ENCODE measurements at places on chromosomes 1 and 21.
A peak's percentile ranks its signal among the peaks of the same experiment; 100 is the strongest.

DNA sequence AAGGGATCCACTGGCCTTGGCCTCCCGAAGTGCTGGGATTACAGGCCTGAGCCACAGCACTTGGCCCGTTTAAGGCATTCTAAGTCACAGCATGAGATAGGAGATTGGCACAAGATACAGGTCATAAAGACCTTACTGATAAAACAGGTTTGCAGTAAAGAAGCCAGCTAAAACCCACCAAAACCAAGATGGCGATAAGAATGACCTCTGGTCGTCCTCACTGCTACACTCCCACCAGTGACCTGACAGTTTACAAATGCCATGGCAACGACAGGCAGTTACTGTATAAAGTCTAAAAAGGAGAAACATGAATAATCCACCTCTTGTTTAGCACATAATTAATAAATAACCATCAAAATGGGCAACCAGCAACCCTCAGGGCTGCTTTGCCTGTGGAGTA, 33.3 kb upstream of the RCC2 start:
- DNase-seq = no peak

DNA sequence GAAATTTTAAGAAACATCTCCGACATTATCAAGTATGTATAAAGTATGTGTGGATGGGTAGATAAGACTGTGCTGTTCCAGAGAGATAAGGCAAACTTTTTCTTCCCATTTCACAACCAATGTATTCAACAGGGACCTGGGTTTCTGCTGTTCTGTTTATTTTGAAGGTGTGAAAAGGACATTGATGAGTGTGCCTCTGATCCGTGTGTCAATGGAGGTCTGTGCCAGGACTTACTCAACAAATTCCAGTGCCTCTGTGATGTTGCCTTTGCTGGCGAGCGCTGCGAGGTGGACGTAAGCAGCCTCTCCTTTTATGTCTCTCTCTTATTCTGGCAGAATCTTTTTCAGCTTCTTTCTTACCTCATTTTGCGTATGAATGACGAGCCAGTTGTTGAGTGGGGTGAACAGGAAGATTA, 174.0 kb downstream of the CRB1 start:
- peak; percentile 27 for DNase-seq

- DNase-seq = no peak
Measured at GRCh38 chr1:153540394-153541361, at the start of gene S100A5. TSS of gene S100A5 (minus strand) at chr1:153540934. CDS start at chr1:153540191, 743 bp downstream.

GRCh38 chr1:170077926-170078325, 3.4 kb upstream of the KIFAP3 start:
- DNase-seq = no peak

GRCh38 chr1:83632906-83633305, 366.0 kb downstream of the TTLL7 start:
- DNase-seq = no peak

- no peak for DNase-seq
Measured at GRCh38 chr1:225461533-225462428, 33.9 kb upstream of the LBR start.

DNA sequence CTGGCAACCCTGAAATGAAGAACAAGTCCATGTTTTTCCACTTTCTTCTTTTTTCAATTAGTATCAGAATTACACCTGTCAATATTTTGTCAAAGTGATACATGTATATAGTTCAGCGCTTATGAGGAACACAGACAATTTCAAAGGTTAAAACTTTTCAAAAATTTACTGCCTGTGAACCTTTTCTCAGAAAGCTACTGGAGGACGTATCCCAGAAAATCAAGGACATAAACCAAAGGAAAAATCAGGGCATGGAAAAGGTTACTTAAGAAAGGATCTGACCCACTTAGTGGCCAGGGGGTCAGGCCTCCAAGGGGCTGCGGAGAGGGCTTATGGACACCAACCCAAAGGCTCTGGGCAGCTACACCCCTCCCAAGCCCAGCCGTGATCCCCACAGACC, 81.1 kb upstream of the ACTRT2 start:
- no peak for DNase-seq

DNA sequence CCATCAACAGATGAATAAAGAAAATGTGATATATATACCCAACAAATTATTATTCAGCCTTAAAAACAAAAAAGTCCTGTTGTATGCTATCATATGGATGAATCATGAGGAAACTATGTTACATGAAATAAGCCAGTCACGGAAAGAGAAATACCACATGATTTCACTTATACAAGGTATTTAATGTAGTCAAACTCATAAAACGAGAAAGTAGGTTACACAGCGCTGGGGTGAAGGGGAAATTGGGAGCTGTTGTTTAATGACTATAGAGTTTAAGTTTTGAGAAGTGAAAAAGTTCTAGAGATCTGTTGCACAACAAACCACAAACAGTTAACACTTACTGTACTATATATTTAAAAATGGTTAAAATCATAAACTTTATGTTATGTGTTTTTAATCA, 58.5 kb downstream of the SLC25A24 start:
- no peak for DNase-seq

DNA sequence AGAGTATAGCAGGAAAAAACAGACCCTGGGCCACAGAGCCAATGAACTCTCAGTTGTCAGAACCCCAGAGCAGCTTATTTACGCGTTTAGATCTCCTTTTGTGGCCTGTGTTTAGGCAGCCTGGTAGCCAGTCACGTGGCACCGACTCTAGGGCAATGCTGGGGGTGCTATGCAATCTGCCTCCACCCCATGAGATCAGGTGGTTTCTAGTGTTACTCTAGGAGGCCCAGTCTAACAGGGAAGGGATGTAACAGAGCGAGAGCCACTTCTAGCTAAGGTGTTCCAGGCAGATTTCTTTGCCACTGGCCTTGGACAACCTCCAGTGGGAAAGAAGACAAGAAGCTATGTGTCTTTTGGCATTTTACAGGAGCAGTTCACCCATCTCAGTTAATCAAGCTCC, 12.0 kb upstream of the A3GALT2 start:
- no peak for DNase-seq

Measured in CMK (cell line).